ENCODE measurements at places on chromosomes 13 and 19.

- peak; percentile 77 for DNase-seq
Observed at GRCh38 chr19:10580979-10581631, 6.0 kb downstream of the AP1M2 start.

DNA sequence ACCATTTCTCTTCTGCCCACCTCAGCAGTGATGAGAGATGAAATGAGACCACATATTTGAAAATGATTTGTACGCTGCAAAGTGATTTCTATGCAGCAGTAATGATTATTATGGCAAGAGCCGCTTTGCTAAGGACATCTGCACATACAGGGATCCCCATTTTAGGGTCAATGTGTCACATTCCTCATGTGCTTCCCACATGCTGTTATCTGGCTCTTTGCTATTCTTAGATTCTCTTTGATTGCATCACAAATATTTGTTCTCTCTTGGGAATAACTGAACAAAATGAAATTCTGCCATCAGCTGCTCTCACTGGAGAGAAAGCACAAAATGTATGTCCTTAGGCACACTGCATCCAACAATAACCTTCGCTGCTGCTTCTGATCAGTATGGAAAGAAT lies 209.5 kb upstream of the IPO5 start:
- no peak for DNase-seq

DNA sequence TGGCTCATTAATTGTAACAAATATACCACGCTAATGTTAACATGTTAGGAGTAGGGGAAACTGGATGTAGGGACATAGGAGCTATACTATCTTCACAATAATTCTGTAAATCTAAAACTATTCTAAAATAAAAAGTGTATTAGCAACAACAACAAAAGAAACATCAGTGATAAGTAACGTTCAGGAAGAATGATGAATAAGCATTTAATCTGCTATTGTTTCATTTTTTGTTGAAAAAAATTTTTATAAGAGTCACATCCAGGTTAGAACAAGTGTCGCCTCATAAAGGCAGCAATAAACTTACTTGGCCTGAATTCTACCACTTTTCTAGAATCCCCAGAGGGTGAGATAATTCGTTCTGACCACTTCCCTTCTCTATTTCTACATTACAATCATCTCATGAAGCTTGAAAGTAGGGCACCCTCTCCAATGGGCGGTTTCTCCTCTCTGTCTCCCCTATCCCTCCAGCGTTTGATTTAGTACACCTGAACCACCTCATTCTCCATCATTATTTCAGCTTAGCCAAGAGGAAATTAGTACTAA lies 253.1 kb upstream of the IPO5 start:
- no peak for DNase-seq

DNA sequence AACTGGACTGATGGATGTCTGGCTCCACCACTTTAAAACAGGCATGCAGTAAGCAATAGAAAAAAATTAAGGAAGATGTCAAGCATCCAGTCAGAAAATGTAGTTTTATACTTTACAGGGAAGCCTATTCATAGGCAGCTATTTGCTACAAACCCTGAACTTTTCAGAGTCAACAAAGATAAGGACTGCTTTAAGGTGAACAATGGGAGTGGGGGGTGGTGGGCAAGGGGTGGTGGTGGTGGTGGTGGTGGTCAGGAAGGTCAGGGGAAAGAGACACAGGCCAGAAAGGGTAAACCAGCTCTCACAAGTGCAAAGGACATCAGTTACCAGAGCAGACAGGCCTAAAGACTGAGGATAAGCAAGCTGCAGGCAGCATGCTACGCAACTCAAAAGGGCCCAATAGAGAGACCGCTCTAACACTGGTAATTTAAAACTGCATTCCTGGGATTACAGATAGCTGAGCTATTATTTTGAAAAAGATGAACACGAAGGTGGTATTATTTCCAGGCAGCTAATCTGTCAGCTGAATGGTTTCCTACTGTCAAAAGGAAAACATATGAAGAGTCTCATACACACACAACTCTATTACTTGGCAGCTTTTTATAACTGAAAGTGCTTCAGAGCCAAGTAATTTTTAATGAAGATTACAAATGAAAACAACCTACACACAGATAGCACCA lies 14.8 kb downstream of the BRD4 start:
- no peak for DNase-seq

GRCh38 chr13:98576200-98576945 lies 534 bp downstream of the STK24 start:
- no peak for DNase-seq

GRCh38 chr19:14000691-14001375 lies 5.3 kb downstream of the RFX1 start:
- no peak for DNase-seq

- no peak for DNase-seq
Observed at GRCh38 chr19:34428549-34429285, 536 bp downstream of the UBA2 start.

- DNase-seq: no peak
Observed at GRCh38 chr19:3572855-3573161, at the start of gene HMG20B. Gene HMG20B, plus strand, starts transcription at chr19:3572944. Its CDS starts 366 bp downstream, at chr19:3573310.

- no peak for DNase-seq
Observed at GRCh38 chr19:2354670-2355069, 5.4 kb upstream of the TMPRSS9 start.

- DNase-seq: no peak
Observed at GRCh38 chr13:42803563-42804204, 22.3 kb downstream of the FAM216B start.

DNA sequence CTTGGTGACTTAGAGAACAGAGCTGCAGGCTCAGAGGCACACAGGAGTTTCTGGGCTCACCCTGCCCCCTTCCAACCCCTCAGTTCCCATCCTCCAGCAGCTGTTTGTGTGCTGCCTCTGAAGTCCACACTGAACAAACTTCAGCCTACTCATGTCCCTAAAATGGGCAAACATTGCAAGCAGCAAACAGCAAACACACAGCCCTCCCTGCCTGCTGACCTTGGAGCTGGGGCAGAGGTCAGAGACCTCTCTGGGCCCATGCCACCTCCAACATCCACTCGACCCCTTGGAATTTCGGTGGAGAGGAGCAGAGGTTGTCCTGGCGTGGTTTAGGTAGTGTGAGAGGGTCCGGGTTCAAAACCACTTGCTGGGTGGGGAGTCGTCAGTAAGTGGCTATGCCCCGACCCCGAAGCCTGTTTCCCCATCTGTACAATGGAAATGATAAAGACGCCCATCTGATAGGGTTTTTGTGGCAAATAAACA lies 9.9 kb downstream of the APOC1 start:
- no peak for DNase-seq

GRCh38 chr19:17266026-17266425 lies 1.2 kb upstream of the BABAM1 start:
- DNase-seq: no peak

DNA sequence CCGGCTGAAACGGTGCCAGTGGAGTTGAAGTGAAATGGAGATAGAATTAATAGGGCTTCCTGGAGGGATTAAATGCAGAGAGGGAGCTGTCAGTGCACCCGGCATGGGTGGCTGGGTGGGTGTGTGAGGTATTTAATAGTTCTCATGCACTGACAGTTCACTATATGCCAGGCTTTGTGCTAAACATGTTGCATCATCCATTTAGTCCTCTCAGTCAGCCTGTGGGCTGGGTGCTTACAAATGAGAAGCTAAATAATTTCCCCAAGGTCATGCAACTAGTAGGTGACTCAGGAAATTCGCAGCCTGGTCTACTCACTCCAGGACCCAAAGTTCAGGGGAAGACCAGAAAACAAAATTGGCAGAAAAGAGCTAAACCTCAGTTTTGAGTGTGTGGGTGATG lies 63.5 kb upstream of the SPATA13 start:
- no peak for DNase-seq

DNA sequence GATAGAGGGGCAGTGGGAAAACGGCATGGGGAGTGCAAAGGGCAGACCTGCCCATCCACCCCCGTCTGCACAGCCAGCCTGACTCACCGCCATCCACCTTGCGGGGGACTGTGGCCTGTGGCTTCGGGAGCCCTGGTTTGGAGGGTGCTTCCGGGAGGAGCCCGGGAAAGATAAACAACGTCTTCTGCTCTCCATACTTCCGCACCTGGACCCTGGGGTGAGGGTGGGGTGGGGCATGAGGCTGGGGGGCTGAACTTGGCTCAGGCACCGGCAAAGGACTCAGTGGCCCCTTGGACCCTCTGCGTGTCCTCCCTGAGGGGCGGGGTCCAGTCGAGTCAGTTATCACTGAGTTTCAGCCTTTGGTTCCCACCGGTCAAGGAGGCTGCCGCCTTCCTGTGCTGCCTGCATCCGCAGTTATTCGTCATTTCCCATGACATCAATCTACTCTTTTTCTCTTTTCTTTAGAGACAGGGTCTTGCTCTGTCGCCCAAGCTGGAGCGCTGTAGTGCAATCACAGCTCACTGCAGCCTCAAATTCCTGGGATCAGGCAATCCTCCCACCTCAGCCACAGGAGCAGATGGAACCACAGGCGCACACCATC lies 3.2 kb downstream of the GPR108 start:
- DNase-seq: no peak

- no peak for DNase-seq
Observed at GRCh38 chr19:42412227-42412626, 15.0 kb downstream of the LIPE start.

- DNase-seq: no peak
Observed at GRCh38 chr13:87138866-87139265, 532.3 kb upstream of the SLITRK5 start.

DNA sequence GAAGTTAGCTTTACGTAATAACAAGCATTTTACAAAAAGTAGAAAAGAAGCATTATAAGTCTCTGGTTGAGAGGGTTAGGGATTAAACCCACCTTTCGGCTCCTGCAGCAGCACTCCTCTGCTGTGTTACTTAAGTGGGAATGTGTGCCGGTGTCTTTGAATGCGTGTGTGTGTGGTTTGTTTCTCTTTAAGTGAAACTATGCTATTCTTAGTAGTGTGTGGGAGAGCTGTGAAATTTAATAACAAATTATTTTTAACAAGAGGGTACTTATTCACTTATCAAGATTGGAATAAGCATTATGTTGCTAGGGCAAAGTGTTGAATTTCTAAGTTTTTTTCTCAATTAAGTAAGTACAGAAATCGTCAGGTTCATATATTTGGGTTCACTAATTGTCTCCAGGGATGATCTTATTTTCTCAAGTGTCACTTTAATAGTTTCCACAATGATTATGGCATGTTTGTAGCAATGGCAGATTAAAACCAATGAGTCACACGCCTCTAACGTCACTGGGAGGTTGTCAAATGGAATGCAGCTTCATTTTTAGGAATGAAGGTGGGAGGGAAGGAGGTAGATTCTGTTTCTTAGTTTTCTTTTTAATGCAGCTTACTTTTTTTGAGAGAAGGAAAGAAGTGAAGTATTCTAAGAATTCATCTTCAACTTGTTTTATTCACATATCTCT lies 151.3 kb downstream of the LMO7 start:
- no peak for DNase-seq

- DNase-seq: no peak
Observed at GRCh38 chr13:33472446-33472845, 186.9 kb upstream of the STARD13 start.

- no peak for DNase-seq
Observed at GRCh38 chr13:23949736-23950135, 52.4 kb upstream of the C1QTNF9B start.

DNA sequence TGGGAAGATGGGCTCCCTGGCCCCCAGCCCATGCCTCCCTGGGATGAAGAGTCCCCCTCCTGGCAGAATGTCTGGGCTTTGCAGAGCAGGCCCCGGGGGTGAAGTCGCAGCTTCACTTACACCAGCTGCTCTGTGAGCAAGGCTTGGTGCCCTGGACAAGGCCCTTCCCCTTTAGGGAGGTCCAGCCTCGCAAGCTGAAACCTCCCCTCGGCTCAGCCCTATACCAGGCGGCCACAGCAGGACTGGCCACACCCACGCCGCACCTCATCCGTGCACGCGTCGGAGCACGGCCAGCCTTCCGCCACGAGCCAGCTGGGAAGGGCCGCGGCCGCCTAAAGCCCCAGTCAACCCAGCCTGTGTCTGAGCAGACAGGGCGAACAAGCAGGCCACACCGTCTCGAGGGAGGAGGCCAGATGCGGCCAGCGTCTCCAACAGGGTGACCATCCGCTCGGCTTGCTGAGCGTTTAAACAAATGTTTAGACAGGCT lies 83.2 kb upstream of the MCF2L start:
- DNase-seq: peak; percentile 58

DNA sequence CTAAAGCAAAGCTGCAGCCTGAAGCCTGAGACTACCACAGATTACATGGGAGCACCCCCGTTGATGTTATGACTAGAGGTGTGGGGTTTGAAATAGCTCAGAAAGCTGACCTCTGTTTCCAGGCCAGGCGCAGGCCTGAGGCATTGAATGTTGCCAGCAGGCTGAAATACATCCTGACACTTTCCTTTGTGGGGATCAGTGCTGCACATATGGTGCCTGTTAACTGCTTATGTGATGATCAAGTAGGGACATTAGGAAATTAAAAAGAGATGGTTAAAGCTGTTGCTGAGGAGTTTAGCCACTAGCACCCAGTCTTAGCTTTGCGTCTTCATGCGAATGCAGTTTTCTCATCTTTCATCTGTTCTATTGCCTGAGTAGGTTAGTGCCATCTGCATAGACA lies 83.2 kb downstream of the CCNA1 start:
- no peak for DNase-seq

GRCh38 chr13:99979453-99980200 lies 2.0 kb upstream of the ZIC2 start:
- DNase-seq: no peak

DNA sequence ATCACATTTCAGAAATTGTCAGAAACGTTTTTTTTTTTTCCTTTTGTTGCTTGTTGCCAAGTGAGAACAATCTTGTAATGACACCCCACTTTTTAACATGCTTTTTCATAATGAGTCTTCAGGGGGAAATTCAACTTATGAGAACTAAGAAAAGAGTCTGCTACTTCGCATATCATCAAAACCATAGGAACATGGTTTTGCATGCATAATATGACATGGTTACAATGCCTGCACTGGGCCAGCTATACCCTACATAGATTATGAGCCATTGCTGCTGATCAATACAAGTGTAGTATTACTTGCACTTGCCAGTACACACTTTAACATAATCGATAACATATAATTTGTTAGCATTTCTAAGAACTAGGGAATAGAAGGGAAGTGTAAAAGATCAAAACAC lies 191.0 kb upstream of the NBEA start:
- DNase-seq: no peak

DNA sequence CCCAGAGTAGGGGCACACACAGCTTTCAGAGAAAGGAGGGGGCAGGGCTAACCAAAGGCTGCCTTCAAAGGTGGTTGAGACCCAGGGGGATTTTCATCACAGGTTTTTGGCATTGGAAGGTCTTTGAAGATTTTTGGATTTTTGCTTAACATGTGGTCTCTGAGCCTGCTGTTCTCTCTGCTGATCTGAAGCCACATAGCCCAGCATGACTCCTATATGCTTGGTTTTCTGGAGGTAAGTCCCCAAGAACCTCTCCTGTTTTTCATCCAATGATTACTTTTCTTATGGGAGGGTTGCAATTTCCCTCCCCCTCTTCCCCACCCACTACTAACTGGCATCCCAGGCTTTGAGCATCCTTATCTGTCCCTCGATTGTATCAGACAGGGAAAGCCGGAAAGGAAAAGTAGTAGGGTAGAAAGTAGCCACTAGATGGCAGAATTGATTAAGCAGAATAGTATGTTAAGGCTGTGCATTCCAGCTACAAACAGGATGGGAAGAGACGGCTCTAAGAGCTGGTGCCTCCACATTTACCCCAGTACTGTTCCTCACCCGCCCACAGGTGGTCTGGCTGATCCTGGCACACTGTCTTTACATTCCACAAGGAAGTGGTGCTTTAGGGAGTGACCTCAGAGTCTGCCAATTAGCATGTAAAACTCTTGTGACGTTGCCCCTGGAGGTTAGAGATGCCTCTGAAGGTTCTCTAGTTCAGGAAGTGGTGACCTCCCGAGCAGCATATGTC lies 218.9 kb upstream of the EDNRB start:
- DNase-seq: peak; percentile 45

All from stromal cell of bone marrow (primary cell).